Stimulated activated CD4-positive, alpha-beta T cell treated with anti-CD3 and anti-CD28 coated beads, Interleukin-1b, Interleukin-23, amount 100 ng/mL, for 4 hours (primary cell): ENCODE measurements at places on chromosomes 3 and 15.

GRCh38 chr15:75023872-75024636 is 664 bp downstream of the PPCDC start:
- no peak for DNase-seq

DNA sequence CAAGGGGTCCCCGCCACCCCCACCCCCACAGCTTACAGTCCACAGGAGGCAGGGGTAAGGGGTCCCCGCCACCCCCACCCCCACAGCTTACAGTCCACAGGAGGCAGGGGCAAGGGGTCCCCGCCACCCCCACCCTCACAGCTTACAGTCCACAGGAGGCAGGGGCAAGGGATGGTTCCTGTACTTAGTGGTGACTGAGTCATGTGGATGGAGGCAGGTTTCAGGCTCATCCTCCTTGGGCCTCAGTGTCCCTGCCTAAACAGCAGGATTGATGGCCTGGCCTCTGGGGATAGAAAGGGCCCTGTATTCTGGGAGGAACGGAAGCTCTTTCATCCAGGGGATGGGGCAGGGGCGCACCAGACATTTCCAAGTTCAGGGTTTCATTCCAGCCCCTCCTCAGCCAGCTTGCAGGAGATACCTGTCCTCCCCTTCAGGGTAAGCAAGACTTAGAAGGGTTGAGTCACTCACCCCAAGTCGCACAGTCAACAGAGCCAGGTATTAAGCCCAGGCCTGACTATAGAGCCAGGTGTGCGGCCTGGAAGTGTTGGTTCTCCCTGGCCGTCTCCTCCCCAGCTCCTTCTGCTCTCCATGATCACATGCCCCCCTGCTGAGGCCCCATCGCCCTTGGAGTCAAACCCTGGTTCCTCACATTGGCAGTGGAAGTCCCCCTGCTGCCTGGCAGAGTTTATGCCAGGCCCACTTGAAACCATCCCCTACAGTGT is 12.5 kb downstream of the CSK start:
- no peak for DNase-seq

- no peak for DNase-seq
Observed at GRCh38 chr3:45252826-45253225, 26.7 kb upstream of the TMEM158 start.

- no peak for DNase-seq
Observed at GRCh38 chr3:56836276-56837163, 34.8 kb upstream of the ARHGEF3 start.

- DNase-seq = no peak
Observed at GRCh38 chr3:181253796-181254195, 264.3 kb upstream of the DNAJC19 start.

DNA sequence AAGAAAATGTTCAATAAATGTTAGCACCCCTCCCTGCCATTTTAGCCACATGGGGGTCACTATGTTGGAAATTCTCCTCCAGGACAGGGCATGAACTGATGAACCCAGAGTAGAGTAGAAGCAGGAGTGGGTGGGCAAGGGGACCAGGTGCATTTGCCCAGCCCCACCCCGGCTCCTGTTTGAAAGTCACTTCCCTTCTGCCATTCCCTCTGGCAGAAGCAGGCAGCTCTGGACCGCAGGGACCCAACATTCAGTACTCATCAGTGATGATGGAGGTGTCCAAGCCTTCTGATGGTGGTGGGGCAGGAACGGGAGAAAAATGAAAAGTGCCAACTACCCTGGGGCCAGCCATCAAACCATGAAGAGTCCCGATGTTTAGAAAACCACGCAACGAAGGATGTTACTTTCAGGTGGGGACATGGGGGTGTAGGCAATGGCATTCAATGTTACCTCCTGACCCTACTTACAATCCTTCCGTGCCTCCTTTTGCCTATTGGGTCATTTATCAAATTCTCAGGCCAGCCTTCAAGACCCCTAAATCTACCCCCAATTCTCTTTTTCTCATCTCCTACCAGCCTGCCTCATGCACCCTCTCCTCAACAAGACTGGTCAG is 17.2 kb downstream of the UBAP1L start:
- no peak for DNase-seq

GRCh38 chr15:63364399-63365272 is 17.0 kb downstream of the CA12 start:
- no peak for DNase-seq

DNA sequence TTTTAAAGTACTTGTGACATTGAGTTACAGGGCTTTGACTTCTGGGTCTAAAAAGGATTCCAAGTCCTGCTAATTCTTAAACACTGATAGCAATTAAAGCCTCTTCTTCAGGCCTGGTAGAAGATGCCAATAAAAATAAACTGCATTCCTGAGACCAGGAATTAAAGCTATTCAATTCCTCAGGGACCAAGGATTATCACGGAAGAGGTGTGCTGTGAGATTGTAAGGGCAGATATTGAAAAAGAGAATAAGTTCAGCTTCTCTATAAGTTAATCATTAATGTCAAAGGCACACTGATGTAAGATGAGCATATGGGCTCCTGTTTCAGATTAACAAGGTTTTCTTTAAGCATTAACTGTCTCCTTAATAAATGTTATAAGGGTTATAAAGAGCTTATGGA is 611.3 kb downstream of the SI start:
- DNase-seq = no peak

DNA sequence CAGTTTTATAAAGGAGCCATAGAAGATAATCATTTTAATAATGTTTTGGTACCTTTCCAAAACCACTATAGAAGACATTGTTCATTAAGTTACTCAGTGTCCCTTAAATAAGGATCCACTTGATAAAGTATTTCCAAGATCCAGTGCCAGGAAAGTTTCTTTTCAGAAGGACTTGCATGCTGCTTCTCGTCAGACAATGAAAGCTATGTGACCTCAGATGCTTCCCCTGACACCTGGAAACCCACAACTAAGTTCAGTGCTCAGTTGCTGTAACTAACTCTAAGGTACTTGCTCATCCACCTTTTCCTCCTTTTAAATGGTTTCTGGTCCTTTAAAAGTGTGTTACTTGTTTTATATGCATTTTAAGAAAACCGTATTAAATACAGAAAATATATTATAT is 7.3 kb downstream of the SSR3 start:
- no peak for DNase-seq
